ENCODE measurements at places on chromosomes 2 and 18.

DNA sequence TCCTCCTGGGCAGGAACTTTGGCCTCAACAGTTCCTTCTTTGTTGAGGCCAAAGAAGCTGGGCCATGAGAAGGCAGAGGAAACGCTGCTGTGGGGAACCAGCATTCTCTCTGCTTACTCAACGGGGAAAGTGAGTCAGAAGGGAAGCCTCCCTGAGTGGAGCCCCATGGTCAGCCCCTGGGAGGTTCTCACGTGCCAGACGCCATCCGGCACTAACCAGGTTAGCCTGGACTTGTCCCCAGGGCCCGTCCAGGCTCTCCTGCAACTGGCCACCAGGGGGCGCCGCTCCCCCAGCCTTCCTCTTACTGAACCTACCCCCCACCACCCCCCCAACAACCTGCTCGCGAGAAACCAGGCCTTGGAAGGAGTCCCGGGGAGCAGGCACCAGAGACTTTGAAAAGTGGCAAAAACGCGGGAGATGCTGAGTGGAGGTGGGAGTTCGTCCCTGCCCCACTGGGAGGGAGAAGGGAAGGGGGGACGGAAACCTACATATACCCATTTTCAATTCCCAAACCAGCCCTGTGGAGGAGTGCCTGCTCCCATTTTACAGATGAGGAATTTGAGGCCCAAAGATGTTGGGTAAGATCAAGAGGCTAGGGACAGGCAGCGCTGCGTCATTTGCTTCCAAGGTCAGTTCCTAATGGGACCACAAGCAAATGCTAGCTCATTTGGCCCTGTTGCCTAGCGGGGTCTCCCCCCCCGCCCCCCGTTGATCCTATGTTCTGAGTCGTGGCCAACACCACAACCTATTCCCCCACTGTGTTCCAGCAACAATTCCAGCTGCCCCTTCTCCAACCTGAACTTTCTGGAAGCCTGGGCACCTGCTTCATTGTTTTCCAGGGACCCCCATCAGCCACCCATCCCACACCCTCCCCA, 20.0 kb downstream of the TEX44 start:
- DNase-seq: peak; percentile 95

- peak; percentile 17 for DNase-seq
Observed at GRCh38 chr2:132757002-132757589, 87.1 kb upstream of the LYPD1 start.

- DNase-seq: no peak
Observed at GRCh38 chr18:44959013-44959412, 278.3 kb downstream of the SETBP1 start.

DNA sequence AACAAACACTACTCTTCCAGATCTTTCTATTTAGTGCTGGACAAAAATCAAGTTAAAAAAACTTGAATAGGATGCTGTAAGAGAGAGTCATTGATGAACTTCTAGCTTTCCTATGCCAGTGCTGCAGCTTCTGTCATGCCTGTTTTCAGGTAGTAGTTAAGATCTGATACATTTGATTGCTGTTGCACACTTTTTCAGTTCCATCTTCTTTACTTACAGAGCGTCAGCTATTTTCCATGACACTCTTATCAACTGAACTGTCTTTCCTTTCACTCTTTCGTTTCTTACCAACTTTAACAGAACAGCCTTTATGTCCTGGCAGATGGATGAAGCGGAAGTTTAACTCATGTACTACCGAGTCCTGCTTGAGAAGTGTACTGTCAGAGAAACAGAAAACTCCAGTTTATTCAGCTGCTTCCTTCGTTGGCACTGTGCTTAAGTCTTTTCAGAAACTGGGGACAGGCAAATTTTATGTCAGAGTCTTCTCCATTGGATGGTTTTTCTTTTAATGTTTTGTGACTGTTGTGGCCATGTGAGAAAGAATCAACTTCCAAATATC, 145.9 kb upstream of the KLHL14 start:
- DNase-seq: no peak

DNA sequence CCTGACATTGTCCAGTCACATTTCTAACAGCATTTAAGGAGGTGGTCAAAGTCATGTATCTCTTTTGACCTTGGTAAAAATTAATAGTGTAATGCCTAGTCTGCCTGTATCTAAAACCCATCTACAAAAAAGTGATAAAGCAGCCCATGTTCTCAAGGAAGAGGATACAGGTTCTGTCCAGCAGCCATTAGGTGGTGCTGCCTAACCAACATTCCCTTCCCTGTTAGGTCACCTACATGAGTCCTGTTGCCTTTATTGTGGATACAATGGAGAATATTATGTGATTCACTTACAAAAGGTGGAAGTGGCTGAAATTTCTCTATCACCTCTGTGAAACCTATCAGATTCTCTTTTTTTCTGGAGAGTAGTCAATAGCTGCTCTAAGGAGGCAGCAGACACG, 52.5 kb downstream of the AQP4 start:
- DNase-seq: peak; percentile 10

- no peak for DNase-seq
Observed at GRCh38 chr18:38654946-38655345, 1089.3 kb upstream of the CELF4 start.

DNA sequence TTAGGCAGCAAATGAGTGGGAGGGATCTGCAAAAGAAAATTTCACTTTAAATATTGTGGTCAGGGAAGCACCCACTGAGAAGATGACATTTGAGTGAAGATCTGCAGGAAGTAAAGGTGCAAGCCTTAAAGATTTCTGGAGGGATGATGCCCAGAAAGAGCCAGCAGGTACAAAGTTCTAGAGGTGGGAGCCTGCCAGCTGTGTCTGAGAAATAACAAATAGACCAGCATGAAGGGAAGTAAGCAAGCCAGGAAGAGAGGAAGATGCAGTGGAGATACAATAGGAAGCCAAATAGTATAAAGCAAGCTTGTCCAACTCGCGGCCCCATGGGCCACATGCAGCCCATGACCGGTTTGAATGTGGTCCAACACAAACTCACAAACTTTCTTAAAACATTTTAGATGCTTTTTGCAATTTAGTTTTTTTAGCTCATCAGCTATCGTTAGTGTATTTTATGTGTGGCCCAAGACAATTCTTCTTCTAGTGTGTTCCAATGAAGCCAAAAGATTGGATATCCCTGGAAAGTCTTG, 489.9 kb downstream of the DCC start:
- DNase-seq: no peak

DNA sequence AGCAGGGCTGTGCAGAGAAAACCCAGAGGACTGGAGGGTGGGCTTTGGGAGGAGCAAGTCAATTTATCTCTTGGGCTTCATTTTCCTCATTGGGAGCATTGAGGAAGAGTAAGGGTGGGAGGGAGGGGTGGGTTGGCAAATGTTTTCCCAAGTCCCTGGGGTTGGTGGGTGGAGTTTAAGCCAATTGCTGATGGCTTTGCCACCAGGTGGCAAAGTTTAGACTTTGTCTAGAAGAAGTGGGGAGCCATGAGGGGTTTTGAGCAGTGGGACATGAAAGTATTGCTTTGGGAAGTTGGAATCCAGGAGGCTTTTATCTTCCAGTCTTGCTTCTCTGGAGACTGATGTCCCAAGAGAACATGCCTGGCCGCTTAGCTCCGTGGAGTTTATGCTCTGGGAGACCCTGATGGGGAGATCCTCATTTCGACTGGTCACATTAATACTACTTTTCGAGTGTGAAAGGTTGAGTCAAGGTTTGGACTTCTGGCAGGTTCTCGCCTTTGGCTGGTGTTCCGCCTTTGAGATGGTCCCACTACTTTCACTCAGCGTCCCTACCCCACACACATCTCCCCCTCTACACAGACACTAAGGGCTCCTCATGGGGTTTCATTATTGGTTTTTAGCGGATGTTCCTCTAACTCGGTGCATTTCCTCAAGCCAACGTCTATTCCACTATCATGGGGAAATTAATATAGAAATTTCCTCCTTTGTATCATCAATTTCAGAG, 126.7 kb downstream of the PRKCE start:
- DNase-seq: no peak

DNA sequence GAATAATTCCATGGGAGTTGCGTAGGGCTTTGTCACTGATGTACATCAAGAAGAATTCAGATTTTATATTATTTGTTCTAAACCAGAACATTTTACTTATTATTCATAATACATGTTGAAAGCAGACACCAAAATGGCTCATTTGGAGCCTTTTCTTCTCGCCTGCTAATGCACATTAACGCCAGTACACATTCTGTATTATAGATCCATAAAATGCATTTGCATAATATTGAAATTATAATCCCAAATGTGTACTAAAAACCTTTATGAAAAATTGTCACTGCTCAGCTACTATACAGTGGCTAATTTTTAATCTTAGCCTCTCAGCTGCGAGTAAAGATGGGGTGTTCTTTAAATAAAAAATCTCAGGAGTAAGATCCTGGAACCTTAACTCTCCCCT, 452.2 kb upstream of the HNRNPA3 start:
- no peak for DNase-seq

DNA sequence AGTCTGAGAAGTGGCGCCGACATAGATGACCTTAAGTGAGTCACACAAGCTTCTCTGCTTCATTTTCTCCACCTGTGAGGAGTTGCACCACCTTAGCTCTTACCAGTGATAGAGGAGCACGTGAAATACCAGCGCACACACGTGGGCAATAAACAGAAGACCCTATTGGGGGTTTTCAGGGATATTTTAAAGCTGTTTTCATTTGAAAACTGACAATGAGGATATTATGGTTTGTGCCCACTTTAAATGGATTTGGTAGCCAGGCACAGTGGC, 47.3 kb upstream of the FZD7 start:
- no peak for DNase-seq

- peak; percentile 46 for DNase-seq
Observed at GRCh38 chr2:12265646-12266045, 451.1 kb upstream of the TRIB2 start.

DNA sequence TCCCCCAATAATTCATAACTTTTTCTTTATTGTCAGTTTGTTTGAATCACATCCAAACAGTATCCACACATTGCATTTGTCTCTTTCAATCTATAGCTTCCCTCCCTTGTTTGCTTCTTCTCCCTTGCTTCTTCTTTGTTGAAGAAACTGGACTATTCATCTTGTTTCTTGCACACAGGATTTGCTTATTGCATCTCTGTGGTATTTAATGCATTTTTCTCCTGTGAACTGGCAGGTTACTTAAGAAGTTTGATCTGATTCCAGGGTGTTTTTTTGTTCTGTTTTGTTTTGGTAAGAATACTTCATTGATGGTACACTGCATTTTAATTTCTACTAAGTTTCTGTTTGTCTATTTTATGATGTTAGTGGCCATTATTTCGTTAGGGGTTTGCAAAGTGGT, 166.8 kb downstream of the CAMKMT start:
- DNase-seq: peak; percentile 90

DNA sequence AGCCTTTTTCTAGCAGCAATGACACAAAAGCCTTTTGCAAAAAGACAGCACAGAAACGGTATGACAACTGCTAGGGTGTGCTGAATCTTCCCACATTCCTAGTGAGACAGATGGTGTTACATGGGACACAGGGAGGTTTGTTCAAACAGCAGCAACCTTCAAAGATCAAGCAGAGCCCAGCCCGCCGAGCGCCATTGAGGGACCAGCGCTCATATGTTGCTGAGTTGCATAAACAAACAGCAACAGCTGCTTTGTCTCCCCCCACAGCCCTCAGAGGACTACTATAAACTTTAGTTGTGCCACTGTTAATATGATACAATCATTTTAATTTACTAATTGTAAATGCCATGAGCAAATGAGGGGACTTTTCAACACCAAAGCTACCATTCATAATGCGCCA, 117.7 kb downstream of the ZEB2 start:
- DNase-seq: no peak

- no peak for DNase-seq
Observed at GRCh38 chr2:163755366-163755765, 19.6 kb upstream of the FIGN start.

- DNase-seq: no peak
Observed at GRCh38 chr2:60441800-60442199, 111.7 kb downstream of the BCL11A start.

DNA sequence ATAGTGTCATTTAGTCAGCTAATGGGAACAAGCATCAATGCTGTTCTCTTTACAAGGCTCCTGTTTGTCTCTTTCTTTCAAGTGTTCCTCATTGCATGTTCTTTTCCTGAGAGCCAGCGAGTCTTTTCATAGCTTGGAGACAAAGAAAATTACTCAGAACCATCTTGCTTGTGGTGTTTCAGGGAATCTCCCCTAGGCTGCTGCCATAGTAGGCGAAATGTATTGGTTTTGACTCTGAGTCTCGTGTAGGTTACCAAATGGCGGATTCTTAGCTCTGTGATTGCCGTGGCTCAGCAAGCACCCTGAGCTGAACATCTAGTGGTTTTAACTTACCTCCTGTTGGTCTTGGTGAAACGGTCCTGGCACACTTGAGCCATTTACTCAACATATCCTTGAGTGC, 68.7 kb downstream of the RHBDD1 start:
- DNase-seq: no peak

- no peak for DNase-seq
Observed at GRCh38 chr18:48904847-48905394, 45.8 kb downstream of the SMAD7 start.

DNA sequence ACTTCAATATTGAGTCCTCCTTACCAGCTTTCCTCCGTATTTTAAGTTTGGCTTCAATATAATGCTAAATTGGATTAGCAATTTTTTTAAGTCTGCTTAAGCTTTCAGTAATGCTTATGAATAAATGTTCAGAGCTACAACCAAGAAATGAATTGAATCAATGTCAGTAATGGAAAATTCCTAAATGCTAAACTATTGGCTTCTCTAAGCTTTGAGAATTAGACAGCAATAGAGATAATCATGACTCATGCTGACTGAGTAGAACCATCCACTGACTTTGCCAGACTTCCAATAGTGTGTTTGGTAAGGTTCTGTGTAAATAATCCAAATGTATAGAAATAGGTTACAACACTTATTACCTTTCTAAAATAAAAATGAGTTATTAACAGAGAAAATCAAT, 8.9 kb upstream of the PDE1A start:
- peak; percentile 68 for DNase-seq

GRCh38 chr2:78147466-78147865, 625.3 kb upstream of the LRRTM4 start:
- DNase-seq: no peak

GRCh38 chr2:190564838-190565237, 30.3 kb upstream of the NEMP2 start:
- DNase-seq: no peak

- peak; percentile 87 for DNase-seq
Observed at GRCh38 chr18:12946549-12947284, 1.1 kb upstream of the SEH1L start.

- peak; percentile 80 for DNase-seq
Observed at GRCh38 chr2:28398101-28398834, 5.6 kb downstream of the FOSL2 start.

DNA sequence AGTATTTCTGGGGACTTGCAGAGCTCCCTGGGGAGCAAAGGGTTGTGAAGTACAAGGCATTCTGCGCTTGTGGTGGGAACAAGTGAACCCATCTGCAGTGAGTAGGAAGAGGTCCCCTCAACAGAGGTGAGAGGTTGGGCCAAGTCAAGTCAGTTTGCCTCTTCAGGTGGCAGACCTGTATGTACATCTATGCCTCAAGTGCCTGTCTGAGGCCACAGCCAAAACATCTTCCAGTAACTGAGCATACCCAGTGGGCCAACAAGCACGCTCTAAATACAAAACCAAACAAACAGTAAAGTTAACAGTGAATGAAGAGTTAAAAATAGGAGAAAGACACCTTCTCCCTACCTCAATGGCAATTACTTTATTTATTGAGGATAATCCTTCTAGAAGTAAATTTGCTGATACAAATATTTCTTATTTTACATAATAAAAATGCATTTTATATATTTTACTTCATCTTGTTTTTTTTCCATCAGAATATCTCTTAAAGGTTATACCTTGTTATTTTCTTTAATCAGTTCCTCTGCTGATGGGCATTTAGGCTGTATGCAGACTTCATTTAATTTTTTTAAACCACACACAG, 2.5 kb downstream of the GYPC start:
- no peak for DNase-seq
